ENCODE measurements at places on chromosomes 16 and 17.

DNA sequence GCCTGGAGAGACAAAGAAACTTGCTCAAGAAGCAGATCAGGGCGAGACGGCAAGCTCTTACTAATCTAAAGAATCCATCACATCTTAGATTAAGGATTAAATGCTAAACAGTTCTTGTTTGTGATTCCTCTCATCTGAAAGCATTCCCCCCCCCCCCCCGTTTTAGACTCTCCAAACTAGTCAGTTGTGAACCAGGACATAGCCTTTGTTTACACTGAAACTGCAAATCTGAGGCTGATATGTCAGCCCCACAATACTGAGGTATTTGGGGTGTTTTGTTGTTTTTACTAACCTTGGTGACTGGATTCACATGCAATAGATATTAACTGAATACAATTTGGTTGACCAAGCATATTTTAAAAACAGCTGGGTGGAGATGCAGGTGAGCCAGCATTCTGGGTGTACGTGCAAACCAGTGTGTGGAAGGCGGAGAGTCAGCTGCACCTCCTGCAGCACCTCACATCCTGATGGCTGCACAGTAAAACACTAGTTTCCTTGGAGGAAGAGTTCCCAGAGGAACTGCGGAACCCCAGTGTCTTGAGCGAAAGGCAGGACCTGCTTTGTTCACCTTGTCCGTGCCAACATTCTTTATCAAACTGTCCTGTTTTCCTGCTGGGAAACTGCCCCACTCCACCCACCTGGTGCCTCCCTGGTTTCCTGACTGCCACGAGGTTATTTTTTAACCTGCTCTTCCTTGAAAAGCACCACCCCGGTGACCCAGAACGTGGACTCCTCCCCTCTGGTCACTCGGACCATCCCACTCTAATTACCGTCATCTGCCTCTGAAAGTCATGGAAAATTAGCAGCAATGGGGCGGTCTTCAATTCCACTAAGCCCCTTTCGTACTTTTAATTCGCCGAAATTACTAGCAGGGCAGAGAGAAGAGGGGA, 1.2 kb upstream of the YPEL2 start:
- DNase-seq = no peak

DNA sequence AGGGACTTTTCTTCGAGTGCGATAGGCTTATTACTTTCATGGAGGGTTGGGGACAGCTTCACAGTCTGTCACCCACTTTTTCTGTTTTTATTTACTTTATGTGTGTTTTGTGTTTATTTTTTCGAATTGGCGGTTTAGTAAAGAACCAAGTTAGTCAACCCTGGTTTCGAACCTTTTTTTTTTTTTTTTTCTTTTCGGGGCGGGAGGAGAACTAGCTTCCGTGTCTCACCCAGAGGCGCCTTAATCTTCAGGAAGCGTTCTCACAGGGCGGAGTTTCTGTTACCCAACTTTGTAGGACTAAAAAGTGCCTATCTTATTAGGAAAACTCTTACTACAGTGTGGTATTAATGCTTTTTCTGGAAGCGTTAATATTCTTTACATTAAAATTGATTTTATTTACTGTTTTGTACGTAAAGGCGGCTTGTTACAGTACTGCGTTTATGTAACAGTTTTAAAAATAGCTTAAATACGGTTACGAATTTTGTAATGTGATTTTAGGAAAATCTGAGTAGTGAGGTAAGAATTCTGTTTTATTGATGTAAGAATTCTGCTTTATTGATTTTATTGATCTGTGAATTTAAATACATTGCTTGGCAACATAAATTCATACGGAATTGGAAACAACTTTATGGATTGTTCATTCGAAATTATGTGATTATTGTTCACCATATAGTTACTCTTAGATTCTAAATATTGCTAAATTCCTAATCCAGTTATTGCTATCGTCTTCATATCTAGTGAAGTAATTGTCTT, 885 bp downstream of the ZNF207 start:
- no peak for DNase-seq

GRCh38 chr17:58991718-58992331, 114.9 kb downstream of the TRIM37 start:
- DNase-seq = no peak

GRCh38 chr17:55648086-55648485, 74.6 kb downstream of the TMEM100 start:
- DNase-seq = no peak

- DNase-seq = no peak
Measured at GRCh38 chr17:51046046-51046445, 74.6 kb downstream of the SPAG9 start.

- no peak for DNase-seq
Measured at GRCh38 chr17:80327518-80327917, 66.9 kb downstream of the RNF213 start.

DNA sequence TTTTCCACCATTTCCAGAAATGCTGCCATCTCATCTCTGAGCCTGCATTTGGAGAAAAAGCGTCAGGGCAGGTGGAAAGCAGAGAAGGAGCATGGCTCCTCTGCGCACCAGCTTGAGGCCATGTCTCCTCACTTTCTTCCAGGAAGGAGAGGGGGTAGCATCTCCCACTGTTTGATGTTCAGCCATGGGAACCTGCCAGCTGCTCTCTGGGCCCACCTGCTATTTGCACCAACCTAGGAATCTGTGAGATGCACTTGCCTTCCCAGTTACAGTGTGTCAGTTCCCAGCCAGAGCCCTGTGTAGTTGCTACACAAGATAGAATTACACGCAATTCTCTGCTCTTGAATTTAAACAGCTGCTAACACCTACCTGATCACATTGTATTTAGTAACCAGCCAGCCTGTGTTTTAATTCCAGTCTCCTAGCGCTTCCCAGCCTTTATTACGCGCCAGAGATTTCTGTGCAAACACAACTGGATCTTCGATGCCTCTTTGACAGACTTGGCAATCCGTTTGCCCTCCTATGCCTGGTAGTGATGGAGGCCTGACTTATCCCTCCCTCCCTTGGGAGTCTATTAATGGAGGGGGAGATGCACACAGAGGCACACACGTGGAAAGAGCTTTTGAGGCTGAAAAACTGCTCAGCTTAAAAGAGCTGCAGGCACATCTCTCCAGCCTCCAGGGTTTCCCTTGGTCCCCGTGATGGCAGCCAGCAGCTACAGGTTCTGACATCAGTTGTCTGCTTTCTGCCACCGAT, 98.1 kb upstream of the SEC14L1 start:
- no peak for DNase-seq

DNA sequence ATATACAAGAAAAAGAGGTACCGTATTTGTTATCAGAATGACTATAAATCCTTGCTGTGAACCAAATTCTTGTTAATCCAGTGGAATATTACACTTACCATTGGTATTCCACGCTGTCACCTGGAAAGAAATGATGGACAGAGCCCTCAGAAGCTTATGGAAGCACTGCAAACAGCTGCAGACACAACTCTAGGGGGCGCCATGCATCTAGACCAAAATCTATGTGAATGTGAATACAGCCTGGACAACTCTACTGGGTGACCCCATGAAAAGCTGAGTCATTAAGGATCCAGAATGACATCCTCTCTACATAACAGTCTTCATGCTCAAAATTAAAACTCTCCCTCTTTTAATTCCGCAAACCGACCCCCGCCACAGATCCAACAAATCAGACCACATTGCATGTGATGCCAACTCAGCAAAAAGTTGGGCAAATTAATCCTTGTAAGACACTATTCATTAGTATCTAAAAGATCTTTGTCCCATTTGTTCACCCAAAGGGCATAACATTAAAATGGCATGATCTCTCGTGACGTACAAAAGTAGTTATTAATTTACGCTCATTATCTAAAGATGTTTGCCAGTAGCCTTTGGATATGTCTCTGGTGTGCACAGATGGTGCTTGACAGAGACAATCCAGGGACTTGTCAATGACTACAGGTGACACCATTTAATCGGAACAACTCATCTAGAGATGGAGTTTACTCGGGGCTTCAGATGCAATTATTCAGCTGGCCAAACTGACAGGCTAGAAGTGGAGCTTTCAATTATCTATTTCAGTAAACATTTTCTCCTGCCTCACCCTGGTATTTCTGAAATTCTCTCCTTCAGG, 552.7 kb upstream of the PSMD7 start:
- no peak for DNase-seq

GRCh38 chr17:34811561-34811960, 149.7 kb downstream of the CCT6B start:
- DNase-seq = no peak

- no peak for DNase-seq
Measured at GRCh38 chr16:15770107-15770506, 86.7 kb downstream of the MYH11 start.

DNA sequence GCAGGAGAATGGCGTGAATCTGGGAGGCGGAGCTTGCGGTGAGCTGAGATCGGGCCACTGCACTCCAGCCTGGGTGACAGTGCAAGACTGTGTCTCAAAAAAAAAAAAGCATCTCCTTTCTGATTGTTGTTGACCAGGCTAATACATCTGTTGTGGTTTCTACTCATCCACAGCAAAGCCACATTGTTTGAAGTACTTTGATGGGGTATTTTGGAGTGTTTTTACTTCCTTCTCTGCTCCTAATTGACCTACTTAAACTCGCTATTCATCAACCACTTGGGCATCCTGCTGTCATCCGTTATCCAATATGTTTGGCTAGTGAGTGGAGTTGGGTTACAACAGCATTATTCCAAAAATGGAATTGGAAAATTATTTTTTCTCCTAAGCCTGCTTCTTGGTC, 3.5 kb upstream of the CDC27 start:
- no peak for DNase-seq

- no peak for DNase-seq
Measured at GRCh38 chr17:21460358-21460757, 84.2 kb downstream of the KCNJ12 start.

DNA sequence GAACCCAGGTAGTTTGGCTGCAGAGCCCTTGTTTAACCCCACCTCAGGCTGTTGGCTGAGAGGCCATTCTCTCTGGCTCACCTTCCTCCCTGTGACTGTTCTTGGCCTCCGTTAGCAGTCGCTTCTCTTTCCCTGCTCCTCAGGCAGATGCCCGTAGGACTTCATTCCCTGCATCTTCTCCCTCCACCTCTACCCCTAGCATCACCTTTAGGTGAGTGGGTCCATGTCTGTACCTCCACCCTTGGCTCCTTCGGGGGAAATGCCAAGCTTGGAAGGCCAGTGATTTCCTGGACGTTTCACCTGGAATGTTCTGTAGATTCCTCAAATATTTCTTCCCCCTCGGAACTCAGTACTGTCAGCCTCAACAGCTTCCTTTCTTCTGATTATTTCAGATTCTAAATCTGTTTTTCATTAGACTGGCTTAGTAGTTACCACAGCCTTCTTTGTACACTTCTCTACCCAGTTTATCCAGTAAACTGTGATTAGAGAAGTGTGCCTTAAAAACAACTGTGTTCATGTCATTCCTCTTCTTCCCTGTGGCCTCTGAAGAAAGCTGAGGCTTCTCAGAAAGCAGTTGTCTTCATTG, 227.9 kb downstream of the MSI2 start:
- DNase-seq = no peak

- DNase-seq = no peak
Measured at GRCh38 chr17:76155988-76156661, 15.1 kb upstream of the FOXJ1 start.

DNA sequence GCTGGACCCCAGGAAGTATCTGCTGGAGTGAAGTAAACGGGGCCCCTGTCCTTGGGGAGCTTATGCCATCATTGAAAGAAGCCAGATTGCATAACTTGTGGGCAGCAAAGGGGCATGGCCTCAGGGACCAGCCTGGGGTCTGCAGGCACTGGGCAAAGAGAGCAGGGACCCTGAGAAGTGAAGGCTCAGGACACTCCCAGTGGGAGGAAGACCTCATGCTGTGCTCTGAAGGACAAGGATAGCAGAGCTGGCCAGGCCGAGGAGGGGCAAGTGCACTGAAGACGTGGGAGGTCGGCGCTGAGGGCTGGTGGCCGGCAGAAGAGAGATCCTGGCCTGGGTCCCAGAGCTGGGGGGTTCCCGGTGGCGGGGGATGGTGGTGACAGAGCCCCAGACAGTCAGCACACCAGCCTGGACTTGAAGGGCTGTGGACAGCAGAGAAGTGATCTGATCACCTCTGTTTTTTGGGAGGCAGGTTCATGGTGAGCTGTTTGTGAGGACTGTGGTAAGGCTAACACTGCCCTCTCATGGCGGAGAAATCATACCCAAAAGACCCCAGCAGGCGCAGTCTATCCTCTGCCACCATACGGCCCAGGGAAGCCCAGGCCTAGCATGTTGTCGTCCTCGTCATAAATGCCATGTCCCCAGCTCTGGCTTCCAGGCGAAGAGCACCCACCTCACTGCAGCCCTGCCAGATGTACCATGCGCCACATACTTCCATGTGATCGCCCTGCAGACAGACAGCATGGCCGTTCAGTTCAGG, 7.1 kb upstream of the CNP start:
- DNase-seq = no peak

GRCh38 chr16:50036426-50036825, 11.4 kb downstream of the CNEP1R1 start:
- DNase-seq = no peak

- DNase-seq = no peak
Measured at GRCh38 chr16:3283543-3284447, 504 bp downstream of the ZNF263 start.

DNA sequence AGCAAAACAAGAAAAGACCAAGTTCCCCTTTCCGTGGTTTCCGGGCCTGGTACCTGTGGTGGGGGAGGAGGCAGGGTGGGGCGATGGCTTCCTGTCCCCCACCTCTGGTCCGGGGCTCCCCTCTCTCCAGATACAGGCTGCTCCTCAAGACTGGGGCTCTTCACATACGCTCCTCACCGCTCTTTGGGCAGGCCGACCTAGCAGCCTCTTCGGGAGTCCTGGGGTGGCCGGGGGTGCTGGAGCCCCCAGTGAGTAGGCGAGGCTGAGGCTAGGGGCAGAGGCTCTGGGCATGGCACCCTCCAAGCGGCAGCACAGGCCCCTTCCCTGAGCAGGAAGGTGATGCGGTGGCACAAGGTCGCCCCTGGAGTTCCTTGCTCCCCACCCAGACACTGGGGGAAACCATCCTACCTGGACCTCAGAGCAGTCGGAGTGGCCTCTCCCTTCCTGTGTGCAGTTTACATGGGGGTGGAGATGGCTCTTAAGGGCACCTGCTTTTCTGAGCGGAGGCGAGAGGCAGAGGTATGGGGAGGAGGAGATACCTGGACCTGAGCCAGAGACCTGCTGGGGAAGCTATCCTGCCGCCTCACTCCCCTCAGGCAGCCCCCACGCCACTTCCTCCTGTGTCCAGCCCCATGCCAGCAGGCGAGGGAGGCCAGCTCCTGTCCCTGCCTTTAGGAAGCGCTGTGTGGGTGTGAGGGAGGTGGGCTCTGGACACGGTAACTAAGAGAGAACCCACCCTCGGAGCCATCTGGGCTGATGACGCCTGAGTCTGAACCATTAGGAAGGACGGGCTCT, 891 bp downstream of the CORO1A start:
- DNase-seq = peak; percentile 81

All from activated CD4-positive, CD25-positive, alpha-beta regulatory T cell (primary cell).